Calu3 (cell line): ENCODE measurements at places on chromosomes 13 and 19.

GRCh38 chr13:112902101-112902651, 66.8 kb upstream of the MCF2L start:
- H3K36me3 ChIP-seq, result no peaks in the 10 kb centered on the region
- no peaks in the 10 kb centered on the region for H3K4me1 ChIP-seq
- H3K4me3 ChIP-seq, result no peak overlapping the region
- no peak overlapping the region for H3K27ac ChIP-seq
- H3K27me3 ChIP-seq, result no peaks in the 10 kb centered on the region
- DNase-seq, result no peak

DNA sequence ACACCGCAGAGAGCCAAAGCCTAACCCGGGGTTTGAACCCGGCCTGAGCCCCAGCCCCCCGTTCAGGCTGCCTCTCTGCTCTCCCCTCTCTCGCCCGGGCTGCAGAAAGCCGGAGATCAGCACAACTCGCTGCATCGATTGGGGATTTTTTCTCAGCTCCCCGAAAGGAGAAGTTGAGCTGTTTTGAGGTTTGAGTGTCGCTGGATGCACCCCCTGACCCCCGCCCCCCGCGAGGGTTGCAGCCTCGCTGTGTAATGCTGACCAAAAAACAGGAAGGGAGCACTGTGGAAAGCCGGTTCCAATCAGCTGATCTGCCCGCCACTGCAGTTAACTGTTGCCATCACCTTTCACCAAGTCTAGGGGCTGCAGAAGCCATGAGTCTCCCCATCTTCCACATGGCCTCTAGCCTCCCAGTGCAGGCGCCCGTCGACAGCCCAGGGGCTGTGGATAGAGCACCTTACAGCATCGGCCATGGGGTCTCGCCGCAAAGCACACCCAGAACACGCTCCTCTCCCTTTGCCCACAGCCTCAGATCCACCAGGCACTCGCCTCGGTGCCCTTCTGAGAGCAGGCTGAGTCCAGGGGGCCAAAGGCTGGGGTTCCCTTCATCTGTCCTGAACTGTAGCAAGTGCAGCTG, 34.5 kb downstream of the MYO9B start:
- H3K27me3 ChIP-seq, result no peaks in the 10 kb centered on the region
- no peak overlapping the region for H3K4me3 ChIP-seq
- H3K4me1 ChIP-seq, result peaks cover 10% of the 10 kb centered on the region
- H3K27ac ChIP-seq, result no peak overlapping the region
- DNase-seq, result no peak

DNA sequence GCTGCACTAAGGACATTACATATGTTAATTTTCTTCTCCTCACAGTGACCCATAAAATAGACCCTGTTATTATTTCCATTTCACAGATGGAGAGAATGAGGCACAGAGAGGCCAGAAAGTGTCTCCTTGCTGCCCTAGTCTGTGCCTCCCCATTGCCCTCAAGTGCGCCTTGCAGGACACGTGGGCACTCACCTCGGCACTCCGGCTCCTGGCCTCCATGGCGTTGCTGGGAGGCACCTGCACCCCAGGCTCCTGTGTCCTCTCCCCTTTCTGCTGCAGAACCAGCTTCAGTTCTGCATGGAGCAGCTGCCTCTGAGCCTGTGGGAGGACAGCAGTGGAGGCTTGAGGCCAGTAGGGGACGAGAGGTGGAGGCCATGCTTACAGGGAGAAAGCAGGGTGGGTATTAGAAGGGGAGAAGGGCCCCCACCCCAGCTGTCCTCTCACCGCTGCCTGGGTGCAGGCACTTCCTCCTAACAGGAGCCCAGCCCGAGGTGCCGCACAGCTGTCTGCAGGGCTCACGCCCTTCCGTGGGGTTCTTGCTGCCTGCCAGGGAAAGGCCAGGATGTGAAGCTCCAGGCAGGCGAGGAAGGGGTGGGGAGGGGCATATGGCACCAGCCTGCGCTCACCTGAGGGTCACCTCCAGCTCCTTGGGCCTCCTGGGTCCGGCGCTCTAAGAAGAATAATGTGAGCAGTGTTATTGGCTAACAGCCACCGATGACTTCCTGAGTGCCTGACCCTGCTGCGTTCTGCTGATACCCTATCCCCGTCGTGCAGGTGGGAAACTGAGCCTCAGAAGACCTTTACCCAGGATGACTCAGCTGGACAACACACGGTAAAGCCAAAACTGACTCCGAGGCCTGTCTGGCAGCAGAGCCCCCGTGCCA, 5.2 kb downstream of the PRX start:
- H3K27me3 ChIP-seq, result no peaks in the 10 kb centered on the region
- no peak overlapping the region for H3K4me3 ChIP-seq
- H3K36me3 ChIP-seq, result no peaks in the 10 kb centered on the region
- no peak for DNase-seq

DNA sequence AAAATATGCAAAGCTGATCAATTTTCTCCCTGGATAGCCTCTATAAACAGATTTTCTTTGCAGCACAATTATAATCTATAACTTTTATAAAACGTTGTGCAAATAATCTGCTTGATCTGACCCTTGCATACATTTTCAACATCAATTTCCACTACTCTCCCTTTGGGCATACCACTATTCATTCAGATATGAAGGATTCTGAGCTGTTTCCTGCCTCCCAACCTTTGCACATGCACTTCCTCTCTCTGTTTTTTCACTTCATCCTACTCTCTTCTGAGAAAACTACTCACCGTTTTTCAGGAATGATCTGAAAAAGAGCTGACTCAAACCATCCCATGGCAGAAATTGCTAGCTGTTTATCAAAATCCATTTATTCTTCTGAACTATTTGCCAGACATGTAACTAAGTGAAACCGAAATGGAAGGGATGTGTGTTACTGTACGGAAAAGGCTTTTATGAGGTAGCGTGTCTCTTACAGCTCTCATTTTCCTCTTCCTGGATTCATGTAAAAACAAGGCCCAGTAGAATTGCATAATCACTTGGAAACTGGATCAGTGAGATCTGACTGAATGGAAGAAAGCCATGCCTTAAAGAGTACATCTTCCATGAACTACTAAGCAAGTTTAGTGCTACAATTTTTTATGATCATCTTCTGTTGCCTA, 1447.3 kb upstream of the MIR17HG start:
- no peak overlapping the region for H3K27ac ChIP-seq
- no peak for DNase-seq
- H3K4me3 ChIP-seq, result no peak overlapping the region

DNA sequence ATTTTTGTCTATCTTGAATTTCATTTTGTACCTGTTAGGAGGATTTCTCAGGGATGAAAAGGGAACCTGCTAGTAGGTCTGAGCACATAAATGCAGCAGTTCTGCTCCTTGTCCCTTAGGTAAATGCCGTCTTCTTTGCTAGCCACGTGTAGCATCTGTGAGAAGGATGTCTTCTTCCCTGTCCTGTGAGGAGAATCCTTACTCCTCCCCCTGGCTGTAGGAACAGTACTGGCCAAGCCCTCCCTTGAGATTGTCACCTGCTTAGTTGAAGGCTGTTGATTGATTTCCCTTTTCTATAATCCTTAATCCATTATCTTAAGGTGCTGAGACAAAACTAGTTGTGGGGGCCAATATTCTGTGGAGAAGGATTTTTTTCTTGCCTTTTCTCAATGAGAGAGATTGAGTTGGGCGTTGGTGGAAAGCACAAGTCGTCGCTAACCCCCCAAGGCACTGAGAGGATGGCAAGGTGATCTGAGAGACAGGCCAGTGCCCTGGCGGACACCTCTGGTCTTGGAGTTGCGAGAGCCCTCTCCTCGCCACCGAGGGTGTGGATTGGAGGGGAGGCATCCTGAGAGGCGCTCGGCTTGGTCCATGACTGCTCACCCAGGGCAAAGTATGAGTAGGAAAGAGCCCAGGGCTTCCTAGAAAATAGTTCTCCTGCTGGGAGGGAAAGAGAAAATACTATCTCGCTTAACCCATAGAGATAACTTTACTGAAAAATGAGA, 216.7 kb downstream of the ATP8A2 start:
- no peak for DNase-seq
- H3K27ac ChIP-seq, result no peak overlapping the region
- H3K4me1 ChIP-seq, result no peaks in the 10 kb centered on the region
- no peaks in the 10 kb centered on the region for H3K36me3 ChIP-seq
- H3K27me3 ChIP-seq, result peaks cover 52% of the 10 kb centered on the region
- no peak overlapping the region for H3K4me3 ChIP-seq

DNA sequence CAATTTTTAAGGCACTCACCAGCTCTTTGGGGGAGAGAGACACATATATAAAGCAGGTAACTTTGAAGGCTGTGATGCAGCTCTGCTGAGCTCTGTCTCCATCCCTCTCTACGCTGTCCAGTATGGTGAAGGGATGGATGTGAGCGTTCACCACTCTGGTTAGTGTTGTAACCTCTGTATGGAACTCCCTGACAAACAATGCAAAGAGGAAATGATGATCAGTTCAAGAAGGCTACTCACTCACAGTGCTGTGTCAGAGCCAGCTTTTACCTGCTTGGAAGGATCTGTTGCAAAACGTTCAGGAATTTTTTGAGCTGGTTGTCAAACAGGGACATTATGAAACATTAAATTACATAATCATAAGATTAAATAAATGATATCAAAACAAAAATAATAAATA, 90.8 kb upstream of the SLC10A2 start:
- no peak overlapping the region for H3K4me3 ChIP-seq
- no peak overlapping the region for H3K27ac ChIP-seq
- H3K27me3 ChIP-seq, result no peaks in the 10 kb centered on the region
- no peaks in the 10 kb centered on the region for H3K36me3 ChIP-seq
- DNase-seq, result no peak

DNA sequence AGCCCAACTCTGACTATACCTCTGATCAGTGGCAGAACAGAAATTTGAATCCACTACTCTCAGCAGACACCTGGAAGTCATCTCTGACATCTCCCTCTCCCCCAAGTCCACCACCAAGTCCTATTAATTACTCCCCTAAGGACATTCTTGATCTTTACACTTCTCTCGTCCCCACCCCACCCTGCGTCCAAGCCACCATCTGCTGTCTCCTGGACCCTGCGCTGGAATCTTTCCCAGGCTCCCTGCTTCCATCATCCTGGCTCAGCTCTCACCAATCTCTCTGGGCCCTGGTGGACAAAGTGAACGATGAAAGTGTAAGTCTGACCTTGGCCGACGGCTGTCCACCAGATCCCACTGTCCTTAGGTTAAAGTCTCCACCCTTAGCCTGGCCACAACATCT, 145.6 kb upstream of the GJB6 start:
- H3K4me3 ChIP-seq, result no peak overlapping the region
- H3K4me1 ChIP-seq, result no peaks in the 10 kb centered on the region
- H3K27me3 ChIP-seq, result no peaks in the 10 kb centered on the region
- DNase-seq, result no peak
- H3K27ac ChIP-seq, result no peak overlapping the region

GRCh38 chr19:17170538-17171297, 44.4 kb upstream of the USE1 start:
- no peaks in the 10 kb centered on the region for H3K27me3 ChIP-seq
- peaks cover 21% of the 10 kb centered on the region for H3K36me3 ChIP-seq
- H3K27ac ChIP-seq, result no peak overlapping the region
- peaks cover 8% of the 10 kb centered on the region for H3K4me1 ChIP-seq
- H3K4me3 ChIP-seq, result no peak overlapping the region
- DNase-seq, result no peak

- no peak overlapping the region for H3K4me3 ChIP-seq
- no peak overlapping the region for H3K27ac ChIP-seq
- H3K36me3 ChIP-seq, result peaks cover 9% of the 10 kb centered on the region
- H3K27me3 ChIP-seq, result no peaks in the 10 kb centered on the region
These were observed 40.8 kb downstream of the BRD4 start for GRCh38 chr19:15291548-15292021.

DNA sequence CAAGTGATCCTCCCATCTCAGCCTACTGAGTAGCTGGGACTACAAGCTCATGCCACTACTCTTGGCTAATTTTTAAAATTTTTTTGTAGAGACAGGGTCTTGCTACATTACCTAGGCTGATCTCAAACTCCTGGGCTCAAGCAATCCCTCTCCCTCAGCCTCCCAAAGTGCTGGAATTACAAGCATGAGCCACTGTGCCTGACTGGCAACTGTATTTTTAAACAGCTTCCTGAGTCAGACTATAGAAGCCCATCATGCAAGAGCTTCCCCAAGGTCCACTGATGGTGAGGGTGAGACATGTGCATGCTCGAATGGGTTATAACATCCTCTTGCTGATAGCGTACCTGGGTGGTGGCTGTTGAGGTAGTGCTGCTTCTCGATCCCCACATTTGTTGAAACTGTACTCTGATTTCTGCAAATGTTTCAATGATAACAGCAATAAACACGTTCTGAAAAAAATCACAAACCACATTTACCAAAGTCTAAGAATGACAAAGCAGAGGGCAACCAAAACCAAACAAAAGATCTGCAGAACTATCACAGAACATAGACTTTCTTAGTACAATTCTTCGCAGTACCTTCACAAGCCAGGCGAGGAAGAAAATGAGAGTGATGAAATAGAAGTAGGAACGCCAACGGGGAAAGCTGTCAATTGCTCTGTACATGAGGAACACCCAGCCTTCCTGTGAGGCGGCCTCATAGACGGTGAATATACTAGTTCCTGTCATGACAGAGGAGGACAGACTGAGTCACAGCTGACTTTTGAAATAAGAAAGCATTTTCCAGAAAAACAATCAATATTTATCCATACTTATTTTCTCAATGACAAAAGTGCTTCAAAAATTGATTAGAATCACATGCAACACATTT, 124.4 kb downstream of the NALCN start:
- H3K36me3 ChIP-seq, result no peaks in the 10 kb centered on the region
- no peaks in the 10 kb centered on the region for H3K4me1 ChIP-seq
- no peak overlapping the region for H3K27ac ChIP-seq
- H3K4me3 ChIP-seq, result no peak overlapping the region

DNA sequence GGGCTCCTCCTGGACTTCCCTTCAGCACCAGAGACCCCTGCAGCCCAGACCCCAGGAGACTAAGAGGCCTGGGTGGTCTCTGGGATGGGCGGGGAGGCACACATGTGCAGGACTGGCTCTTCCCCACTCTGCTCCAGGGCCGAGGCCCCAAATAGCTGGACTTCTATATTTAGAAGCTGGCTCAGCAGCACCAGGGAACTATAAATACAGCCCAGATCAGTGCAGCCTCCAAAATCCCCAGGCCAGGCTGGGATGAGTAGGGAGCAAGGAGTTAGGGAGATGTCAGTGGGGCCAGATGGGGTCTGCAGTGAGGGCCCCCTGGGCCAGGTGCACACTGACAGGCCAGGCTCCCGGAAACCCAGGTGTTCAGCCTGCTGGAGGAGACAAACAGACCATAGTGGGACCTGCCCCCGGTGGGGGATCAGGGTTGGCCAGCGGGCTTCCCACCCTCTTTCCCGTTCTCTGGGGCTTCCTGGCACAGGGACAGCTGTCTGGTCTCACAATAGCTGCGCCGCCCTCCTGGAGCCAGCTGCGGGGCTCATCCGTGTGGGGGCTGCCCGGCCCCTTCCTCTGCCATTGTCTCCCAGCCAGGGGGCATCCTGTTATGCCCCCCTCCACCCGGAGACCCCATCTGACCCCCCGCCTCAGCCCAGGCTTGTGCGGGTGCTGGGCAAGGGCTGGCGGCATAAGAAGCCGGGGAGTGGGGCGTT, 5.5 kb upstream of the ADGRE5 start:
- DNase-seq, result no peak
- no peaks in the 10 kb centered on the region for H3K27me3 ChIP-seq
- H3K4me1 ChIP-seq, result peaks cover 9% of the 10 kb centered on the region
- peaks cover 8% of the 10 kb centered on the region for H3K36me3 ChIP-seq
- H3K4me3 ChIP-seq, result no peak overlapping the region
